ENCODE measurements at places on chromosomes 16 and 17.

GRCh38 chr16:88762941-88763340, 22.1 kb downstream of the PIEZO1 start:
- no peak for DNase-seq

GRCh38 chr16:20214401-20214800, 112.9 kb downstream of the GP2 start:
- no peak for DNase-seq

GRCh38 chr16:89969741-89970410, 21.3 kb downstream of the DEF8 start:
- no peak for DNase-seq

GRCh38 chr17:81221371-81221841, 1.4 kb downstream of the CEP131 start:
- DNase-seq, result no peak

- no peak for DNase-seq
These were observed 13.9 kb downstream of the SOCS3 start for GRCh38 chr17:78345791-78346494.

DNA sequence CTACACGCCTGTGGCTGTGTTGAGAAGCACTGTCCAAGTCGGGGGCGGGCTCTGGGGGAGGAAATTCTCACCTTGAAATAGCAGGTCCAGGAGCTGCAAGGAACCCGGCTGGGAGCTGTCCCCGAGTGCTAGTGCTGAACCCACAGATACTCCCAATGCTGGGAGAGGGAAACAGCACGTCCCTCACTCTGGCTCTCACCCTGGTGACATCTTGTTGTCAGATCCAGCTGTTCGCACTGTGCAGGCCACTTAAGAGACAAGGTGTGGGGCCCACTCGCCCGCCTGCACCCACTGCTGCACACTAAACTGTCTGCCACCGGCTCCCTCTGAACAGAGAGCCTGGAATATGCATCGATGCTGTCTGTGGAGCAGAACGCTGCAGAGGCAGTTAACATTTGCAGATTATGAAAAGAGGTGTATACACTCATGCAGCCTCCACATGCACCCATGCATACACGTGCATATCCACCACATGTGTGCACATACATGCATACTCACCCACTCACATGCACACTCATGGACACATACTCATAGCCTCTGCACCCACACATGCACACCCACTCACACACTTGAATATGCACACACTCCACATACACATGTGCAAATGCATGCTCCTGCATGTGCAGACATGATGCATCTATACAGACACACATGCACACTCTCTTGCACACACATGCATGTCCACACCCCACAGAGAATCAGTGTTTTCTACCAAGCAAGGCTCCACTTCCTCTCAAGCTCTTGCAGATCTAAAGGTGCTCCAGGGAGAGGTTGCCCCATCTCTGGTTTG, 42.0 kb downstream of the MGAT5B start:
- no peak for DNase-seq

DNA sequence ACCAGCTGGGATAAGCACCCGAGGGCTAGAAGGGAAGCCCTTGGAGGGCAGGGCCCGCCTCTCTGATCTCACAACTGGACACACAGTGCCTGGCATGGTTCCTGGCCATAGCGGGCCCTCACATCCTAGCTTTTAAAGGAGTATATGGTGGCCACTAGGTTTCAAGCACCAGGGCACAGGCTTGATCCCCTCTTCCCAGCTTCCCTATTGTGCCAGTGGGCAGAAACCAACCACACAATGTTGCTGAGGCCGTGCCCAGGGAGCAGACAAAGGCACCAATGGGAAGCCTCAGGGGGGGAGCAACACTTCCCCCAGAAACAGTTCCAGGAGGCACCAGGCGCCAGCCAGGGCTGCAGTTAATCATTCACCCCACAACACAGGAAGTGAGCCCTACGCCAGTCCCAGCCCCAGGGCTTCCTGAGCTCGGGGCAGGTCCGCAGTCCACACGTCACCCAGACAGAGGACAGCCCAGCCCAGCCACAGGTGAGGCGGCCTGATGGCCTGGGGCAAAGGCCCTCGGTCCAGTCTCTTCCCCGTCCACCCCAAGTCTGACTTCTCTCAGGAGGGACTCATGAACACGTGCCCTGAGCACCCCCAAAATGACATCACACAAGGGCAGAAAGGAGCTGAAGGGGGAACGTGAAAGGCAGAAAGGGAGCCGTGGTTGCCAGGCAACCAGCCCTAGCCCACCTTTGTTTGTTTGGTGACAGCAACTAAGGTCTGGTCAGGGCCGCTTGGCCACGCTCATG, 12.8 kb downstream of the SMIM5 start:
- no peak for DNase-seq

DNA sequence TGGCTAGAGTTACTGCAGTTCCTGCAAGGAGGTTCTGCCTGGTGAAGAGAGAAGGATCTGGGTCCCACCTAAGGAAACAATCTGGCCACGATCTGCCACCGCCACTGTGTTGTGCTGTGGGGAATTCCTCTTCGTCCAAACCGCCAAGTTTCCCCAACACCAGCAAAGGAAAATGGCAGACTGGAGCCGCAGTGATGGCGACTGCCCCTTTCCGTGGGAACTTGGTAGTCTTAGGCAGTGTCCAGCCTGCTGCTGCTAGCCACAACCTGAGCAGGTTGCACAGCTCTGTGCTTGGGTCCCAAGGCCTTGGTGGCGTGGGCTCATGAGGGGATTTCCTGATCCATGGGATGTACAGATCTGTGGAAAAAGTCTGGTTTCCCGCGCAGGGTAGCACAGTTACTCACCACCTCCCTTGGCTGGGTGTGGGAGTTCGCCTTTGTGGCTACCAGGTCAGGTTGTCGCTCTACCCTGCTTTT, 28.6 kb downstream of the NFATC3 start:
- DNase-seq, result no peak

DNA sequence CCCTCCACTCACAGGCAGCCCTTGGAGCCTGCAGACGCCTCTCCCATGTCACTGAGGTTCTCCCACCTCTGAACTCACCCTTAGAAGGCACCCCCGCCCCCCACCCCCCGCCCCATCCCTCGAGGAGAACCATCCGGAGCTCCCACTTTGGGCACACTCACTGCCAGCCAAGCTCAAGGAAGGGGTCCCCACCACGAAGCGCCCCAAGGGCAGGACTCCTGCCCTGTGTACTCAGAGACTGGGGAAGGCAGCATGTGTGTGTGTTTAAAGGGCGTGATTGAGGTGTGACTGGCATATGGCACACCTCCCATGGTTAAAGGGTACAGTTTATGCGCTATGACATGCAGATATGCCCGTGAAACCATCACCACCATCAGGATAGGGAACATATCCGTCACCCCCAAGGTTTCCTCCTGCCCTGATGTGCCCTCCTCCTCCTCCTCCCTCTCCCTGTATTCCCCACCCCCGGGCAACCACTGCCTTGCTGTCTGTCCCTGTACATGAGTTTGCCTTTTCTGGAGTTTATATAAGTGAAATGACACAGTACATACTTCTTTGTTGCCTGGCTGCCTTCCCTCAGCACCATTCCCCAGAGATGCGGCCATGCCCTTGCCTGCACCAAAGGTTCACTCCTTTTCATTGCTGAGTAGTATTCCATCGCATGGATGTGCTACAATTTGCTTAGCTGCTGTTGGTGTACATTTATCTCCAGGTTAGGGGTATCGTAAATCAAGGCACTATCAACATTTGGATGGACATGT, 14.0 kb upstream of the RBFOX3 start:
- DNase-seq, result peak; percentile 8

- no peak for DNase-seq
These were observed 24.2 kb downstream of the NSMCE1 start for GRCh38 chr16:27244363-27244755.

DNA sequence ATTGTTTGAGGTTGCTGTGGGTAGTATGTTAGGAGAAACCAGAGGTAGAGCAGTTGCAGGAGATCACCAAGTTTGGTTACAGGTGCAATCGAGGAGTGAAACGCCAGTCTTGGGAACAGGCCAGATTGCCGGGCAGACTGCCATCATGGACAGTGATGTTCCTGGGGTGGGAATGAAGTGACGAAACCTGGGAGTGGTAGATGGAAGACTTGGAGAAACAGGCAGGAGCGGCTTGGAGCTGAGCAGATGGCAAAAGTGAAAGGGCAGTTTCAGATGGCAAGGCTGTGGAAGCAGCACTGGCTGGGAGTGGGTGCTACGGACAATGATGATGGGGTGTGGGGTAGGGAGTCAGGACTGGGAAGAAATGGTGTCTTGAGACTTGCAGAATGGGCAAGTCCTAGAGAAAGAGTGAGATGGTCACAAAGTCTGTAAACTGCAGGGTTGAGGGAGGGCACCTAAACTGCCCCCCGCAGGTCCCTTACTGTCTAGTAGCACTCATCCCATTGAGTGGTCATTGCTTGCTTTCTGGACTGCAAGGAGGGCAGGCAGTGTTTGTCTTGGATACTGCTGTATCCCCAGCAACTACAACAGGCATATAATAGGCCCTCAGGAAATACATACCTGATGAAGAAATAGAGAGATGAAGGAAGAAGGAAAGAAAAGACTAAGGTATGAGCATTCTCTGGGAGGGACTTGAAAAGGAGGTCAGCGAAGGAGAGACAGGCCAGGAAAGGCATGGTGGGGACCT, 29.5 kb upstream of the ULK2 start:
- DNase-seq, result no peak

DNA sequence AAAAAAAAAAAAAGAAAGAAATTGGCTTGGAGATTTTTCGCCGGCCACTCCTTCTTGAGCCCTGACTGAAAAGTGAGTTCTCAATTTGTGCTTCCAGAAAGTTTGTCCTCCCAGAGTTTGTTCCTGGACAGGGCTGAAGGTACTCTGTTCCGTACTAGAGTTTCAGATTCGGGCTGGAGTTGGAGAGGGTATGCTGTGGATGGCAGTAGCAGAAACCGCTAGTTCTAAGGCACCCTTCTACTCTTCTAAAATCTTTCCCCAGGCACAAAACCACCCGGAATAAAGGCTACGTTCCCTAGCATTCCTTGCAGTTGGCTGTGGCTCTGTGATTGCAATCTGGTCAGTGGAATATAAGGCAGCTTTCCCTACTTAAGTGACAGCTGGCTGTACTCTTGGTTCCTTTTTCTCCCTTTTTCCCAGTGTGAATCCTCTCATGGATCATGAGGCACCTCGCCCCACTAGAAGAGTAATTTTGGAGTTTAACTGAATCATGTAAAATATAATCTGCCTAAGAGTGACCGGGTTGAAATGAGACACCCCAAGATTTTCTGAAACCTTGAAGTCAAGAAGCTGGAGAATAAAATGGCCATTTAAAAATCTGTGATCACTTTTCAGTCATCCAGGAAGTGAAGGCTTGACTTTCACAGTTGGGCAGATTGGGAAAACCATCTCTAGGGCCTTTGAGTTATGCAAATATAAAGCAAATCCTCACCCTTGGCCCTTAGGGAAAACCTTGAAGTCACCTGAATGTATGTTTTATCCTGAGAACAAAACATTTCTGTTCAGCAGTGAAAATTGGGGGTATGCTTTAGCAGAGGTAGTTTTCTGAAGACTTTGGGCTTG, 901 bp upstream of the HEATR6 start:
- no peak for DNase-seq

- no peak for DNase-seq
These were observed 436 bp downstream of the PHB1 start for GRCh38 chr17:49414271-49414621.

DNA sequence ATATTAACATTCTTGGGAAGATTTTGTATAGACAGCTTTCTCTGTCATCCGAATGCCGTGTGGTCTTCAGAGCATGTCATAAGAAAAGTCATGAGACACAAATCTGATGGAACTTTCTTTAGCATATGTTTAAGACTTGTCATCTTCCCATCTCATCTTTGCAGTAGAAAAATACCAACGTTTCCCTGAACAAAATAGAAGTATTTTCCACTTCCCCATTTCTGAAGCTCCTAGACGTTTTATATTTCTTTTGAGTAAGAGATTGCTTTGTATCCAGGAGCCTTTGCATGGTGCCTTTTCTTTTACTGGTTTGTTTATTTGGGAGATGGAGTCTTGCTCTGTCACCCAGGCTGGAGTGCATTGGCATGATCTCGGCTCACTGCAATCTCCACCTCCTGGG, 235.1 kb downstream of the PRKCA start:
- no peak for DNase-seq

GRCh38 chr16:23423496-23424049, 29.4 kb downstream of the COG7 start:
- peak; percentile 38 for DNase-seq

- no peak for DNase-seq
These were observed 180.9 kb downstream of the GRIN2A start for GRCh38 chr16:10001258-10001775.

DNA sequence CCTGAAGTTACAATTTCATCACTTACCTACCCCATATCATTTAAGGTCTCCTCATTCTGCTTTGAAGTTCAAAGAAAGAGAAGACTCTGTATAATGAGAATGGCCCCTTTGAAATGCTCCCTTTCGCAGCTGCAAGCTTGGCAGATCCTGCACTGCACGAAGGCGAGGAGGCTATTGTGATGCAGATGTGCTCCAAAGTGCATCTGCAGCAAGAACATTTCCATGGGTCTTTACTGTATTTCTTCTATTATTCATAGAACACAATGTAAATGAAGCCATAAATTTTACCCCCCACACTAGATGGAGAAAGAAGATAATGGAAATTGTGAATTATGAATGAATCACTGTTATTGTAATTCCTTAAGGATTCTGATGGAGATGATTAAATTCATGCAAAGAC, 178.7 kb downstream of the CHD9NB start:
- DNase-seq, result no peak

DNA sequence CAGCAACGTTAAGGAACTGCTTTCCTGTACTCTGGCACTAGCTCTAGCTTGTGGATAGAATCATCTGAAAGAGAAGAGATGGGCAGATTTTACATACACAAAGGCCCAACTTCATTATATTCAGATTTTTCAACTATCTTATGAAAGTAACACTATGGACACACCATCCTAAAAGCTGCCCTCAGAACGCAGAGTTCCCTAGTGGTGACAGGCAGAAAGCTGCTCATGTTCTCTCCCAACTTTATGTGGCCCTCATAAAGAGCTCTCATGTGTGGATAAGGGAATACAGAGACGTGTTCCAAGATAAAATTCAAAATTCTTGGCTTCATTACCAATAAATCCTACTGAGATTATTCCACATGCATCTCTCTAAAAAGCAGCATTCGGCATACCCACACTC, 1.5 kb downstream of the CFAP20 start:
- no peak for DNase-seq

DNA sequence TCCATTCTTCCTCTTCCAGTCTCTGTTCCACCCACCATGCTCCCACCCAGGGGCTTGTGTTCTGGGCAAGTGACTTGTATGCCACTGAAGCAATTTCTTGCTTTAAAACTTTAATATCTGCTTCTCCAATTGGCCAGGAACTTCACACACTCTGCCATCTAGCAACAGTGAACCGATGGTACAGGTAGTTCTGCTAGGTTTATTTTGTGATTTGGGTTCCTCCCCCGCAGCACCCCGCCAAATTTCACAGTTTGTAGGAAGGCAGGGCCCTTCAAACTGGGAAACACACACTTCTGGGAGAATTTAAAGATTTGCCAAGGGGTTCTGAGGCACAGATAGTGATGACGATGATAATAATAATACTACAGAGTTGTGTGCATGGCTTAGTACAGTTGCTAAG, 3.3 kb downstream of the ARSG start:
- no peak for DNase-seq
